ENCODE measurements at places on chromosomes 2 and 18. TPM values are rescaled to one million over a fixed set of nuclear protein-coding genes. Genes with fewer than 3 reads are reported as not detected.
A peak's percentile ranks its signal among the peaks of the same experiment; 100 is the strongest.

DNA sequence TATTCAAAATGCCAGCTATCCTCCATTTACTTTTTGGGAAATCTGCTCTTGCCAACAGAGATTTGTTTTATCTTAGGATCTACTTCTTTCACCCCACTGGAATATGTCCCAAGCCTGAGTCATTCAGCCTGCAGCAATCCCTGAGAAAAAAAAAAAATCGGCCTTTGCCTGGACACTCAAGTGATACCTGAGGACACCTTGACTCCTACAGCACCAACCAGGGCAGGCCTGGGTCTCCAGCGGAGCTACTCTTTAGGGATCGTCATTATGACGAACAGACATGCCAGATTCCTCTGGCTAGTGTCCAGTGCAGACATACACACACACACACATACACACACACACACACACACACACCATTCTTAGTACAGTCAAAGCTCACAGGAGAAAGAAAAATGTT, 2.2 kb upstream of the UGT1A6 start:
- H3K27me3 ChIP-seq, result no peaks in the 10 kb centered on the region
- no peak overlapping the region for H3K4me3 ChIP-seq
- H3K36me3 ChIP-seq, result no peaks in the 10 kb centered on the region
- no peak for DNase-seq
- H3K4me1 ChIP-seq, result peaks cover 11% of the 10 kb centered on the region

DNA sequence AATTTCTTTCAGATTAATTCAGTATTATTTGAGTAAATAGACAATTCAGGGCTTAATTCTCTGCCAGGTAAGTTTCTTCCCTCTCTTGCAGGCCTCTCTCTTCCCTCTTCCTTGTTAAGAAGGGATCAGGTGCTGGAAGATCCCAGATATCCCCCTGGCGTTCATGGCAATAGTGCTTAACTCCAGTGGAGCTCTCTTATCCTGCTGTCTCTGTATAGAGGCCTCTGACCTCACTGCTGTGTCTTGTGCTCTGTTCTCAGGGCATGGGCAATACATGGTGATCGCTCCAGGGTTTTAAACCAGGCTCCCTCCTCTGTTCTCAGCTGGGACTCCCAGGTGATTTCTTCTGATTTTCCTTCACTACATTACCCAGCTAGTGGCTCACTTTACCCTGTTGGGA, 226.8 kb downstream of the MC4R start:
- no peaks in the 10 kb centered on the region for H3K36me3 ChIP-seq
- H3K4me1 ChIP-seq, result no peaks in the 10 kb centered on the region
- DNase-seq, result no peak
- H3K27me3 ChIP-seq, result no peaks in the 10 kb centered on the region

GRCh38 chr2:31382452-31383120, 32.0 kb downstream of the XDH start:
- H3K36me3 ChIP-seq, result no peaks in the 10 kb centered on the region
- H3K27me3 ChIP-seq, result no peaks in the 10 kb centered on the region
- no peak overlapping the region for H3K27ac ChIP-seq

GRCh38 chr2:230687498-230687897, 25.1 kb upstream of the CAB39 start:
- H3K4me1 ChIP-seq, result peaks cover 11% of the 10 kb centered on the region
- H3K27ac ChIP-seq, result no peak overlapping the region
- no peak overlapping the region for H3K4me3 ChIP-seq
- no peak for DNase-seq

CYS1 gene
- total RNA-seq, result 2.5 TPM

CELF4 gene
- total RNA-seq, result 4.6 TPM

CCDC141 gene
- 14.8 TPM for total RNA-seq

DNA sequence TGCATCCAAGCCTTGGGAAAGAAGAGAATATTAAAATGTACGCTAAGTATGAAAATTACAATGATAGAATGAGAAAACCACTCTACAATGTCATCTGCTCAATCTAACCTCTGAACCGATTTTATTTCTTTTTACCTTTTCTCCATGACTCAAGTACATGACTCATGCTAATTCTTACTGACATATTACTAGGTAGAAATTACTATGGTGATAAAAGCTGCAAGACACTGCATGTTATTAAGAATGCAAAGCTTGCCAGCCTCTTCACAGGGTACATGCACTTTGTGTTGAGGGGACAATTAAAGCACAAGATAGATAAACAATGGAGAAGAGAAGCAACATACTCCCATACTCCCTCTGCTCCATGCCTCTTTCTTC, 20.7 kb downstream of the SFT2D3 start:
- H3K4me1 ChIP-seq, result no peaks in the 10 kb centered on the region
- H3K4me3 ChIP-seq, result no peak overlapping the region
- no peaks in the 10 kb centered on the region for H3K27me3 ChIP-seq
- peaks cover 19% of the 10 kb centered on the region for H3K36me3 ChIP-seq
- DNase-seq, result no peak
- H3K27ac ChIP-seq, result no peak overlapping the region

DNA sequence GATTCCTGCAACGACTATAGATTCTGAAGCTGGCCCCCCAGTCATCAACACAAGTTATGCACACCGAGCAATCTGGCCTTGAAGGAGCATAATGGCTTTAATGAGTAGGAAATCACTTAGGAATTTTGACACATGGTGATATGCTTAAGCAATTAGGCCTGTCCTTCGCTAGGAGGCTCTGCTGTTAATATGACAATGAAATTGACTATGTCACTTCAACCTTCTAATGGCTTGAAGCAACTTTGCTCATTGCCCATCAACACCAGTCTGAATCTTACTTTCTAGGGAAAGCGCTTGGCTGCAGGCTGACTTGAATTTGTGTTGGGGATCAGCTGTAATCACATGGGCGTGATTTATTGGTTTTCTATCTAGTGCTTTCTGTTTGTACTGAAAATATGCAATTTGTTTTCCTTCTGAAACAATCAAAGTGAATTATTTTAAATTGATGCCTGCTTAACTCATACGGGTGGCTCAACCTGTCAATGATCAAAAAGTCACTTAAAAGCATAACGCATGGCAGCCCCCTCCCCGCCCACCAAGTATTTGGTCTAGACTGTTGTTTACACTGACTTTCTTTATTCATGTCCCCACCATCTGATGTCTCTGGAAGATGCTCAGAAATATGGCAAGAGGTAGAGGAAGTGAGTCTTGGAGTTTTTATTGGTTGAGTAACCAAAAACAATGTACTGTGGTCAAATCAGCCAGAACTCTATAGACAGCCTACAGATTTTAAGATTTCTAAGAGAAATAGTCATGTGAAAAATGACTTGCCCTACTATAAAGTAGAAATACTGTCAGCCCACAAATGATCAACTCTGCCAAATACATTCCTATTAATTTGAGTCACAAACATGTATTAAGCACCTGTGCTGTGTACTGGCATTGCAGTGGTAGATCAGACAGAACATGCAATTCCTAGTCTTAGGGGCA, 344.9 kb downstream of the RBM43 start:
- peaks cover 4% of the 10 kb centered on the region for H3K27me3 ChIP-seq
- DNase-seq, result no peak
- no peaks in the 10 kb centered on the region for H3K36me3 ChIP-seq
- no peak overlapping the region for H3K27ac ChIP-seq
- peaks cover 8% of the 10 kb centered on the region for H3K4me1 ChIP-seq

DNA sequence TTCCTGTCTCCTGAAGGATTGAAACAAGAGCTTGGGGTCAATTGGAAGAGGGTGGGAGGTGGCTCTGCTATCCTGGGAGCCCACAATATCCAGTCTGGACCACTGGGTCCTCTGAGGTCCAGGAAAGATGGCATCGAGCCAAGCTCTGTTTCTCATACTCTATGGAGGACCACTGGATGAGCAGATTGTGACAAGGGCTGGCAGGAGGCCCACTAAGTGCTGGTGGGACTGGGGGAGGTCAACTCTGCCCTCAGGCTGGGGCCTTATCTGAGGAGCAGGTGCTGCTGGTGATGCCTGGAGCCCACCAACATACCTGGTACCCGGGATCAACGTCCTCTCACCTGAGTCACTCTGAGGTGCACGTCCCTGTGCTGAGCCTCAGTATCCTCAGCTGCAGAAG, 142.4 kb downstream of the NDUFA10 start:
- peaks cover 5% of the 10 kb centered on the region for H3K27me3 ChIP-seq
- H3K27ac ChIP-seq, result no peak overlapping the region
- H3K36me3 ChIP-seq, result no peaks in the 10 kb centered on the region
- H3K4me3 ChIP-seq, result no peak overlapping the region
- no peaks in the 10 kb centered on the region for H3K4me1 ChIP-seq
- DNase-seq, result no peak

DNA sequence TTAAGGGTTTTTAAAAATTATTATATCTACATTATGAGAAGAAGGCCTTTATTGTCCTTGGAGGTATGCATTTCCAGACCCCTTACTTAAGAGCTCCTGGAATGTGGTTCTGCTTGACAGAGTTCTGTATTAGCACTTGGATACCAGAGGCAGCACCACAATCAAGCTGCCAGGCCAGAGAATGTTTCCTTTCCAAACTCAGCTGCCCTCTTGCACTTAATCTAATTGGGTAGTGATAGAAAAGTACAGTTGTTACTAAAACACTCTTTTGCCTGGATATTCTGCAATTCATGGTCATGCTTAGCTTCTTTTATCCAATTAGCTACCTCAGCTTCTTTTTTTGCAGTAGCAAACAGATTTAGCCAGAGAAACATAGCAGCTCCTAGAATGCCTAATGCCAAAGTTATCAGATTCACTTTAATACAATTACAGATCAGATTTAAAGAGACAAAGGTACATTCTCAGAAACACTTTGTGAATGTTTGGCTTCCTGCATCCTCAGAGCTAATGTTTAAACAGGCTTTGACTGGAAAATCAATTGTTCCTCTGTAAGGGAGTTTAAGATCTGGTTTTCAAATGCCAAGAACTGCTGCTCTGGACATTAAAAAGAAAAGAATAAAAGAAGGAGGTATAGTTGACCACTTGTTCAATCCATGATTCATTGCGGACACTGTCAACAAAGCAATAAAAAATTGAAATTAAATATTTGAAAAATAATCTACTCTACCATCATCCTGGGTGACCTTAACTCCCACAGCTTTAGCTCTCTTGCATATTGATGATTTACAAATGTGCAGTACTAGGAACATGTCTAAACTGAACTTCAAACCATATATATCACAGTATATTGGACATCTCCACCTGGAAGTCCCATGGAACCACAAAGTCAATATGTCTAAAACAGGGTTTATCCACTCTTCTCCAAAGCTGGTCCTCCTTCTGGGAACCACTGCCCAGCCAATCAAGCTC, 12.8 kb downstream of the NOSTRIN start:
- H3K4me1 ChIP-seq, result peaks cover 55% of the 10 kb centered on the region
- peak overlapping the region; percentile 83 for H3K27ac ChIP-seq
- no peaks in the 10 kb centered on the region for H3K36me3 ChIP-seq

GRCh38 chr2:51760441-51760840, 728.5 kb upstream of the NRXN1 start:
- no peaks in the 10 kb centered on the region for H3K27me3 ChIP-seq
- no peak for DNase-seq
- no peak overlapping the region for H3K4me3 ChIP-seq
- peaks cover 3% of the 10 kb centered on the region for H3K36me3 ChIP-seq
- H3K4me1 ChIP-seq, result peaks cover 8% of the 10 kb centered on the region
- H3K27ac ChIP-seq, result no peak overlapping the region

DNA sequence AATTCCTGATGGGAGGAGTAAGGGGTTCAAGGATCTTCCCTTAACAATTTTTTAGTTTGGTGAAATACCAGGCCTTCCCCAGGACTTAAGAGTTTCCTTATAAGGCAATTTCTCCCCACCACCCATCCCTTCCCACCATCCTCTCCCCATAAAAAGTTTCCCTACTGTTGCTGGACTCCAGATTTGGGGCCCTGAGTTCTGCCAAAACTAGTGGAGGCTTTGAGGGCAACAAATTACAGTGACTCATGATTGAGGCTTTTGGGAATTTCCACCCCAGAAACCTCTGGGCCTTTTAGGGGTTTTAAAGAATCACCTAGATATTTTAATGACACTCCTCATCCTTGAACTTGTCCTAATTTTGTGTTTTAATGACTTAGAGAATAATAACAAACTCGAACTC, 14.3 kb upstream of the EN1 start:
- H3K4me3 ChIP-seq, result no peak overlapping the region
- peaks cover 1% of the 10 kb centered on the region for H3K4me1 ChIP-seq
- H3K36me3 ChIP-seq, result no peaks in the 10 kb centered on the region
- H3K27me3 ChIP-seq, result peaks cover 79% of the 10 kb centered on the region
- H3K27ac ChIP-seq, result no peak overlapping the region
- no peak for DNase-seq

HK2 gene
- 20.0 TPM for total RNA-seq

DNA sequence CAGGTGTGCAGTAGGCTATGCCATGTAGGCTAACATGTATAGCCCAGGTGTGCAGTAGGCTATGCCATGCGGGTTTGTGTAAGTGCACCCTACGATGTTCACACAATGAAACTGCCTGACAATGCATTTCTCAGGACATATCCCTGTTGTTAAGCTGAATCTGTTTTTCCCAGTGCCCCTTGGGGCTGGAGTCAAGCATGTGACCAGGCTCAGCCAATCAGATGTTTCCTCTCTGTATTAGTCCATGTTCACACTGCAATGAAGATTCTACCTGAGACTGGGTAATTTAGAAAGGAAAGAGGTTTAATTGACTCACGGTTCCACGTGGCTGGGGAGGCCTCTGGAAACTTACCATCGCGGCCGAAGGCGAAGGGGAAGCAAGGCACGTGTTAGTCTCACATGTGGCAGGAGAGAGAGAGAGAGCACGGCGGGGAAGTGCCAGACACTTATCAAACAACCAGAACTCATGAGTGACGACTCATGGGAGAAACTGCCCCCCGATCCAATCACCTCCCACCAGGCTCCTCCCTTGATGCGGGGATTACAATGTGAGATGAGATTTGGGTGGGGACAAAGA, 24.2 kb downstream of the ITM2C start:
- H3K27ac ChIP-seq, result no peak overlapping the region
- no peaks in the 10 kb centered on the region for H3K36me3 ChIP-seq
- H3K4me3 ChIP-seq, result no peak overlapping the region
- H3K4me1 ChIP-seq, result peaks cover 4% of the 10 kb centered on the region
- no peaks in the 10 kb centered on the region for H3K27me3 ChIP-seq
- no peak for DNase-seq

GRCh38 chr18:45900623-45901022, 66.5 kb downstream of the EPG5 start:
- peaks cover 25% of the 10 kb centered on the region for H3K36me3 ChIP-seq
- peaks cover 23% of the 10 kb centered on the region for H3K4me1 ChIP-seq
- DNase-seq, result no peak
- no peak overlapping the region for H3K27ac ChIP-seq
- no peak overlapping the region for H3K4me3 ChIP-seq

CNGA3 gene
- total RNA-seq, result 5.3 TPM

- peaks cover 24% of the 10 kb centered on the region for H3K4me1 ChIP-seq
- DNase-seq, result no peak
- H3K4me3 ChIP-seq, result no peak overlapping the region
- H3K36me3 ChIP-seq, result no peaks in the 10 kb centered on the region
These were observed 74.8 kb downstream of the VAPA start for GRCh38 chr18:9988665-9989064.

DNA sequence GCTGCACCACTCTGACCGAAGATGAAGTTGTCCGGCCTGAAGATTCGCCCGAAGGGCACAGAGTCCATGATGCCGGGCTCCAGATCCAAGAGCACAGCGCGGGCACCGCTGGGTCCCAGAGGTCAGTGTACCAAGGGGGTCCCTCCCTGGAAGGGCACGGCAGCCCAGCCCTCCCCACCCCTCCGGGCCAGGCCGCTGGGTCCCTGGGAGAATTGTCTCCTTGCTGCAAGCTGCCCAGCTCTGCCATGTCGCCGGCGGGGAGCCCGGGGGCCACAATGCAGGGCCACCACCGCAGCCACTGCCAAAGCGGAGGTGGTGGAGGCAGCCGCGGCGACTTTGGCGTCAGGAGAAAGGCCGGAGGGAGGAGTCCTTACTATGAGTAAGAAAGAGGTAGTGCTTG, 189.5 kb upstream of the CYRIA start:
- H3K36me3 ChIP-seq, result no peaks in the 10 kb centered on the region
- no peak for DNase-seq
- H3K4me3 ChIP-seq, result no peak overlapping the region
- H3K27me3 ChIP-seq, result no peaks in the 10 kb centered on the region
- no peak overlapping the region for H3K27ac ChIP-seq
